ENCODE measurements at places on chromosomes 16 and 17.

DNA sequence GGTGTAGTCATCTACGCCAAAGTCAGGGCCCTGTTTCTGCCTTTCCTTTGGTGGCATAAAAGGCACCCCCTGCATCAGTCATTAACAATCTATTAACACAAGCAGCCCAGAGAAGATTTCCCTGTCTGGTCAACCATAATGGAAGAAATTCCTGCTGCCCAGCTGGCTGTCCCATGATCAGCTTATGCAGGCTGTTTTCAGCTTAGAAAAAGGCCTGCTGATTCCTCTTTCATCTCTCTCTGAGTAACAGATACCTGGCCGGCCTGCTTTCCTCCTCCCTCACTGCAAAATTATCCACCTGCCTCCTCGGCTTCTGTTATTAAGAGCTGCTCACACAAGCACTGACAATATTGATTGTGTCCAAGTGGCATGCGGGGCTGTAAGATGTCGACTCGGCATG is 70.3 kb upstream of the MMP2 start:
- DNase-seq: no peak

GRCh38 chr16:16915771-16916170 is 536.8 kb downstream of the NPIPA7 start:
- DNase-seq: no peak

- DNase-seq: no peak
These were observed 4.3 kb upstream of the SEZ6 start for GRCh38 chr17:29010129-29010528.

GRCh38 chr16:56262148-56262547 is 70.9 kb downstream of the GNAO1 start:
- no peak for DNase-seq

DNA sequence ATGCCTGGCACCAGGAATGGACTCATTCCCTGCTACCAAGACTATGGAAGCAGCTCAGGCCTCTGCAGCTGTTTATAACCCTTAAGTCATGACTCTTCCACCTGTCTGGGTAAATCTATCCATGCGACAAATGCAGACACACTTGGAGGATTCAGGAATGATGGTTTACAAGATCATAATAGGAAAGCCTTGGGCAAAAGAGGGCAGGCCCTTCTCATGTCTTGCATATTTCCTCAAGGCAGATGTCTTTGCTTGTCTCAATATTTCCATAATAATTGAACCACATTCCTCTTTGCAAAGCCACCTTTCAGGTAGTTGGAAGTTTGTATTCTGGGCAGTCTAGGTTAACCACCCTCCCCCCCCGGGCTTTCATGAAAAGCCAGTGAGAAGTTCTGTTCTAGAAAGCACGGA is 884 bp upstream of the JPT1 start:
- DNase-seq: no peak

GRCh38 chr17:79631640-79632431 is 21.0 kb upstream of the RBFOX3 start:
- DNase-seq: no peak

DNA sequence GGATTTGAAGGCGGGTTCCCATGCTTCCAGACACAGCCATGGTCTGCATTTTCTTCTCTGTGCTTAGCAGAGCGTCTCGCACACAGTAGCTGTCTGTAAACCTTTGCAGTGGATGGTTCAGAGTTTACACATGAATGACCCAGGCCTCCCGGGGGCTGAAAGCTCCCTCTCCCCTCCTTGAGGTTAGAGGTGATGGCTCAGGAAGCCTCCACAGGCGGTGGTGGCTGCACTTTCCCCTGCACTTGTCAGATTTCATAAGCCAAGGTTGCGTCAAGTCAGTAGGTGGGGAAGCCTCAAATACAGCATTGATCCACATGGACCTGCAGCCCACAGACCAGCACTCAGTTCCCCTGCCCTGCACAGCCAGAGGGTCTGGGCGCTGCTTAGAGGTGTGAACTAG is 211.9 kb downstream of the KATNIP start:
- DNase-seq: no peak

DNA sequence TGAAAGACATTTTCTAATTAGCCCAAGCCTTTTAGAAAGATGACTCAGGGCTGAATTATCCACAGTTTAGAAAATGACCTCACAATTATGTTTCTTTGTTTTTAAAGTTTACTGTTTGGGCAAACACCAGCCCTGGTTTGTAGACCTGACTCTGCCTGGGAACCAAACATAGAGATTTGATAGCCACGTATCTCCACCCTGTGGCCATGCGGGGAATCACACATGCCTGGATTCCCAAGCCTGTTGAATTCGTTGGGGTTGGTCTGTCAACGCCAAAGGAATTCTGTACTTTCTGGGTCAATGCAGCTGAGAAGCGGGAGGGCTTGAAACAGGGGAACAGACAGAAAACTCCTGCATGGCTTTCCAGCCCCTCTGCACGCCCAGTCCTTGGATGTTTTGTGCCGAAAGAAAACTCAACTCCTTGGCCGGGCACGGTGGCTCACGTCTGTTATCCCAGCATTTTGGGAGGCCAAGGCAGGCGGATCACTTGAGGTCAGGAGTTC is 26.9 kb downstream of the CD300A start:
- peak; percentile 73 for DNase-seq

GRCh38 chr16:82229800-82230619 is 60.0 kb upstream of the MPHOSPH6 start:
- DNase-seq: peak; percentile 64

GRCh38 chr17:78658281-78658785 is 81.1 kb upstream of the DNAH17 start:
- no peak for DNase-seq

GRCh38 chr17:27989046-27989445 is 53.4 kb upstream of the NLK start:
- DNase-seq: no peak

DNA sequence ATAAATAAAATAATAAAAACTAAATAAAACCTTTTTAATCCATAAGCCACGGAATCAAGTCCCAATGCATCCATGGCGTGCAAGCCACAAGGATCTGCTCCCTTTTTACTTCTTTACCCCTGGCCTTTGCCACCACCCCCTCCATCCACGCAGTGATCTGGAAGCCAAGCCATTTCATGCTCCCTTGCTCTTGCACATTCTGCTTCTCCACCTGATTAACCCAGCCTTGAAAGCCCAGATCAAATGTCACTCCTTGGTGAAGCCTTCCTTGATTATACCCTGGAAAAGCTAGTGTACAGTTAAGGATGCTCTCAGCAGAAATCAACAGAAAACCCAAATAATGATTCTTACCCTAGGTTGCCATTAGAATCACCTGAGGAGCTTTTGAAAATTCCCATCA is 9.9 kb downstream of the LRRC3C start:
- DNase-seq: no peak

- no peak for DNase-seq
These were observed 367.2 kb downstream of the CDH13 start for GRCh38 chr16:82993926-82994325.

GRCh38 chr16:31472709-31473203 is 804 bp downstream of the TGFB1I1 start:
- peak; percentile 89 for DNase-seq

DNA sequence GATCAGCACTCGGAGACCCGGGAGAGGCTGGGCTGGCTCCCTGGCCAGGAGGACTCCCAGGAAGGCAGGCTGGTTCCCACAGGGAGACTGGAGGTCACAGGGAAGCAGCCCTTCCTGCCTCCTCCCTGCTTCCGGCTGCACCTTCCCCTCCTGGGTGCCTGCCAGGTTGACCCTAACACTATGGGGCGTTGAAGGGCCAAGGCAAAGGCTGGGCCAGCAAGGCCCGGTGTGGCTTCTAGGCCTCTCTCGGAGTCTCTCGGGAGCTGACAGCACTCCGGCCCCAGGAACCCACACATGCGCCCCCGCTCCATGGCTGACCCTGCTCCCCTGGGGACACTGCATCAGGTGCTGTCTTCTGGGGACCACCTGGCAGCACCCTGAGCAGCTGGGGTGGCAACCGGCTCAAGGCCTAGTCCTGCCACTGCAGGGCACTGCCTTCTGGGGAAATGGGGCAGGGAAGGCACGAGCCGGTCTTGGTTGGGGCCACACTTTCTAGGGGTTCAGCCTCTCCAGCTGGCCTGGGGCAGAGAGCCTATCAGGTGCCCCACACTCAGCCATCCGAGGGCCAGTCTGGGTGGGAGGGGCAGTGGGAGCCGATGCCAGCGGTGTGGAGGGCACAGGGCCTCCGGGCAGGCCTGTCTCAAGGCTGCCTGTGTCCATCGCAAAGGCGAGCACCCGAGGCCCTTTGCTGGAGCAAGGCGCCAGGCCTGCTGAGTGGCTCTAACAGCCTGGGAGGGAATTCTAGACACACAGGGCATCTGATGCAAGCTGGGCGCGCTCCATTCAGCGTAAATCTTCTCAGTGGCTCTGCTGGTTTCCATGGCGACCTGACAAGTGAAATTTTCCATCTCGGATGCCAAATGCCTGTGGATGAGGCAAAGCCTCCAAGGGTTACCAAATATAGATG is 5.6 kb upstream of the MTSS2 start:
- DNase-seq: peak; percentile 72

- no peak for DNase-seq
These were observed 428.8 kb downstream of the WWOX start for GRCh38 chr16:78528265-78528664.

GRCh38 chr16:56855946-56856345 is 9.1 kb upstream of the SLC12A3 start:
- DNase-seq: no peak

DNA sequence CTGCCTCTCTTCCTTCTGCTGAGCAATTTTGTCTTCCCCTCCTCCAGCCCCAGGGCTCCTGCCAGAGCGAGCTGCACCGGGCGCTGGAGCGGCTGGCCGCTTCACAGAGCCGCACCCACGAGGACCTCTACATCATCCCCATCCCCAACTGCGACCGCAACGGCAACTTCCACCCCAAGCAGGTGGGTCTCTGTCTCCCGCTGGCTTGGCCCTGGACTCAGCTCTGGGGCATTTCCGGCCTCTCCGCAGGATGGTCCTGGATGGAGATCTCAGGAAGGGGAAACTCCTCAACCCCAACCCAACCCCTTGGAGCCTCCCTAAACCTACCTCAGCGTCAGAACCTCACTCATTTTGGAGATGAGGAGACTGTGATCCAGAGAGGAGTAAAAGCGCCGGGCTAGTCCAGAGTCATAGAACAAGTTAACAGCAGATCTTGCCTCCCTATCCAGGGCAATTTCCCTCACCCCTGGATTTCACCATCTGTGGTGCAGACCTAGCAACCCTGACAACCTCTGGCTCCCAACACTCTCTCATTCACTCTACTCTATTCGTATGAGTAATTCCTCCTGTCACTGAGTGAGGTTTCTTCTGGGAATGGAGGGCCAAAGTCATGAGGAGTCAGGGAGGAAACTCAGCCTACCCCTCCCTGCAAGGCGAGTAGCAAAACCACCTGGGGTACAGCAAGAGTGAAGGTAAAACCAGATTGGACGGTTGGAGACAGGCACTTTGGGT is 10.8 kb downstream of the IGFBP4 start:
- DNase-seq: no peak

DNA sequence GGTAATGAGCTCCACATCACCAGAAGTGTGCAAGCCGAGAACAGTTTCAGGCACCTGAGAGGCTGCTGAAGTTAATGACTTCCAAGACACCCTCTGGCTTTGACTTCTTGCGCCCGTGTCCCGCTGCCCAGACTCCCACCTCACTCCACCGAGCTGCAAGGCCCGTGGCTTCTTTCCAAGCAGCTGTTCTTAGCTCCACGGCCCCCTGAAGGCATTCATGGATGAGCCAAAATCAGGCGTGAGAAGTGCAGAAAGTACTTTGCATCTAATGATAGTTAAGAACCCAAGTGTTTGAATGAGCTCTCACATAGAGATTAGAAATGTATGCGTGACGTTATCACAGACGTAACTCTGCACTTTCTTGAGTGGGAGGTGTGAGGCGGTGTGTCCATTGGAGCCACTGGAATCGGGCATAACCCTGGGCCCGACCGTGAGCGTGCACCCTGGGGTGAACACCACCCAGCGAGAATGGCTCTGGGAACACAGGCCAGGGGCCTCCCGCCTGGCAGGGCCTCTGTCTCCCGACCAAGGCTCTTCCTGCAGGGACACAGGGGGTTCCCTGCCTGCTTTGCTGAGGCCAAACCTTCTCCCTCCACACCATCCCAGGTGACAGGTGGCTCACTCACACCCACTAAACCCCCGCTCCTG is 11.0 kb downstream of the NPTX1 start:
- no peak for DNase-seq

DNA sequence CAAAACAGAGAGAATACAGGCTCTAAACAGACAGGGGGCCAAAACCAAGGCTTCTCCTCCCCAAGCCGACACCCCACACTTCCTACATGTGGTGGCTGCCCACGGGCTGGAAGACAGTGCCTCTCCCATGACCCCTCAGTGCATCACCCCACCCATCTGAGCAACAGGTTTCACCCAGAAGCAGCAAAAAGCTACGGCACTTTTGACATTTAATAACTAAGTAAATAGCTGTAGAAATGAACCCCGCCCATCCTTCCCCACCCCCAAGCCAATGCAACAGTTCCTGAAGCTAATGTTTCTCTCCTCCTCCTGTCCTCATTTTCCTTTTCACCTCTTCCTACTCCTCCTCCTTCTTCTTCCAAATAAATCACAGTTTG is 9.9 kb upstream of the SOX9 start:
- DNase-seq: no peak

GRCh38 chr17:1533661-1534325 is 17.4 kb upstream of the INPP5K start:
- no peak for DNase-seq

DNA sequence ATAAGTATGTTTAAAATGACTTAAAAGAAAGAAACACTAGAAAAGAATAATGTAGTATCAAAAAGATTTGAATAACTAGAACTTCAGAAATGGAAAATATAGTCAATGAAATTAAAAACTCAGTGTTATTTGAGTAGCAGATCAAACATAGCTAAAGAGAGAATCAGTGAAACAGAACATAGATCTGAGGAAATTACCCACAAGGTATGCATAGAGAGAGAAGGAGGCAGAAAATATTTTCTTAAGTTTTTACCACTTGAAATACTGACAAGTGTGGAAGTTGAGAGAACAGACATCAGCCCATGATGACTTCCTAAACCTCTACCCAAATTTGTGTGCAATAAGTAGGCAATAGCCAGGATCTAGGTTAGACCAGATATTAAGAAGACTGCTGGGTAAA is 52.4 kb downstream of the ARHGAP17 start:
- DNase-seq: no peak

GRCh38 chr17:75601057-75601987 is 13.7 kb downstream of the MYO15B start:
- DNase-seq: no peak

- no peak for DNase-seq
These were observed 366.5 kb downstream of the SEC14L1 start for GRCh38 chr17:77507111-77507885.

DNA sequence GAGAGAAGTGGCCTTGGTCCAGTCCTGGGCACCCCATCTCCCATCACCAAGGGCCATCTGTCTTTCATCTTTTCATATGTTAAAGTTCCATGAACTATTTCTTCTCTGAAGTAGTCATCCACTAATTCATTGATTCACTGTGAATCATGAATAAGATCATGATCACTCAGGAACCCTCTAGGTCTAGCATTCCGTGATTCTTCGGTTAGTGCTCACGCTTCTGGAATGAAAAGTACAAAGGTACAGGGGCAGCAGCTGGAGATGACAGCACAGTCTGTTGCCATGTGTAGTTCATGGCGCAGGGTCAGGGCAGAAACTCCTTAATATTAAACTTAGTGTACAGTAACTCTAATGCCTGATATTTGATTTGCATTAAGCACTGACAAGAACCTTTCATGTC is 127.1 kb downstream of the CDH13 start:
- DNase-seq: no peak
